ENCODE measurements at places on chromosomes 3 and 15.

DNA sequence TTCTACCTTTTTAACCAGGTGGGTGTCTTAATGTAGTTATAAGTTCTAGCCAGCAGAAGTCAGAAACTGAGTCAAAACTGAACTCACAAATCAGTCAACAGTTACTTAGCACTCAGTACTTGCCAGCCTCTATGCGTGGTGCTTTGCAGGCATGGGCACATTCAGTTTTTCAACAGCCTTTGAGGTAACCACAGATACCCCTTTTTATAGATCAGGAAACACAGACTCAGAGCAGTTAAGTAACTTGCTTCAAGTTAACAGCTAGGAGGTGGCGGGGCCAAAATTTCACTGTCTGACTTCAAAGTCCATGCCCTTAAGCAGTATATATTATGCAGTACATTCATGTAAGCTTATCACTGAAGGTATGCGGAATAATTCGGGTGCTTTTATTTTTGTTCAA is 139.4 kb downstream of the FHIT start:
- DNase-seq = no peak

- DNase-seq = no peak
These were observed 32.8 kb downstream of the POC1A start for GRCh38 chr3:52121464-52121805.

DNA sequence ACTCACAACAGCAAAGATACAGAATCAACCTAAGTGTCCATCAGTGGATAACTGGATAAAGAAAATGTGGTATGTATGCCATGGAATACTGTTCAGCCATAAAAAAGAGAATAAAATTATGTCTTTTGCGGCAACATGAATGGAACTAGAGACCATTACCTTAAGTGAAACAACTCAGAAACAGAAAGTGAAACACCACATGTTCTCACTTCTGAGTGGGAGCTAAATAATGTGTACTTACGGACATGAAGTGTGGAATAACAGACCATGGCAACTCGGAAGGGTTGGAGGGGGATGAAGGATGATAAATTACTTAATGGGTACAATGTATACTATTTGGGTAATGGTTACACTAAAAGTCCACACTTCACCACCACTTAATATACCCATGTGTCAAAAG is 600.6 kb downstream of the MAGI1 start:
- no peak for DNase-seq

DNA sequence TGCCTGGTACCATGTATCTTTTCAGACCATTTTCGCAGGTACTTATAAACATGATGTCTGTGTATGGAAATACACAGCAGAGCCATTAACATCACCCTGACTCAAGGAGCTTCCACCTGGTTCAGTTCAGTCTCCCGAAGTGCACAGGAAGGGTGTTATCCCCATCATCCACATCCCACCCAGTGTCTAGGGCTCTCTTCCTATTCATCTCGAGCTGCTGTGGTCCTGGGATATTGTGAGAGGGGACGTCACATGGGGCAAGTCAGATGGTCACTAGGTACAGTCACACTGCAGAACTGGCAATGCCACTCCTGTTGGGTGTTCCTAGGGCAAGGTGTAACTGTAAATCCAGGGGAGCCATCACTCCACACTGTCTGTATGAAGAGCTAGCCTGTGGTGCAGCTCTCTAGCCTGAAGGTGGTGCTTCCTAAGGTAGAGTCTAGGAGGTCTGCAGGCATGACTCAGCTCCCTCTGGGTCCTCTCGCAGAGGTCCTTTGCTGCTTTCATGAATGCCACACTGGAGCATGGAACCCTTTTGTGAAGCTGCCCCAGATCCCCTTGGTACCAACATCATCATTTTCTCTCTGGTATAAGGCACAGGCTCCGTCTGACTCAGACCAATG is 13.9 kb downstream of the ISLR2 start:
- DNase-seq = no peak

DNA sequence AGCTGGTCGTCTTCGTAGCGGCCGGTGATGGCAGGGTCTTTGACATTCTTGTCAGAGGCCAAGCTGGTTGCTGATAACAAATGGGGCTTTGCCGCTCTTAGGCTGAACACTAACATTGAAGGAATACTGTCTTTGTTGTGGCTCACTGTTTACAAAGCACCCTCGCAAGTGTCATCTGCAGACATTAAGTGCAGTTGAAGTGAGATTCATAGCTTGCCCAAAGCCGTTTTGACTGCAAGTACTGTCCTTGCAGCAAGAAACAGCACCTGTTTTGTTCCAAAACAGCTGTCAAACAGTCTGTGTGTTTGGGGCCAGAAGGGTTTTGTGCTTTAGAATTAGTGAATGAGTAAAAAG is 568 bp downstream of the SENP2 start:
- DNase-seq = no peak

GRCh38 chr15:40508216-40508615 is 37.4 kb downstream of the CHST14 start:
- DNase-seq = no peak

Measured in activated T-cell treated with anti-CD3 and anti-CD28 coated beads for 1 hour (primary cell).